Glutamatergic neuron (in vitro differentiated cells): ENCODE measurements at places on chromosomes 16 and 17.

- no peaks in the 10 kb centered on the region for H3K36me3 ChIP-seq
- DNase-seq, result no peak
- peaks cover 20% of the 10 kb centered on the region for H3K4me1 ChIP-seq
- peaks cover 14% of the 10 kb centered on the region for H3K27me3 ChIP-seq
- H3K27ac ChIP-seq, result peak overlapping the region; percentile 99
Measured at GRCh38 chr17:27296428-27296979, 2.6 kb downstream of the WSB1 start.

DNA sequence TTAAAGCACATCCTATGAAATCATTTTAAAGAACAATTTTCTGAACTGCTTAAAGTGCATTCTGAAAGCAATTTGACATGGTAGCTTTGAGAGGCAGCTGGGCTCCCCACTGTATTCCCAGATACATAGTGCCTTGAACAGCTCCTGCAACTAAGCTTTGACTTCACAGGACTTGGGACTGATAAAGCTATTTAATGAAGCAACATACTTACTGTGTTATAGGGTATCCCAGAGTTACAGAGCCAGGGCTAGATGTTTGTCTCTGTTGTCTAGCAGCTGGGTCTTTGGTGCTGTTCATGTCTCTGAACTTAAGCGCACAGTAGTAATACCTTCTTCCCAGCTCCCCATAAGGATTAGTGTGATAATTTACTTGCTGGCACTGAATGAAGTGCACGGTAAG is 862 bp downstream of the ACSM1 start:
- H3K27ac ChIP-seq, result no peak overlapping the region
- no peaks in the 10 kb centered on the region for H3K27me3 ChIP-seq
- no peak overlapping the region for H3K4me3 ChIP-seq
- DNase-seq, result no peak
- H3K4me1 ChIP-seq, result no peaks in the 10 kb centered on the region

DNA sequence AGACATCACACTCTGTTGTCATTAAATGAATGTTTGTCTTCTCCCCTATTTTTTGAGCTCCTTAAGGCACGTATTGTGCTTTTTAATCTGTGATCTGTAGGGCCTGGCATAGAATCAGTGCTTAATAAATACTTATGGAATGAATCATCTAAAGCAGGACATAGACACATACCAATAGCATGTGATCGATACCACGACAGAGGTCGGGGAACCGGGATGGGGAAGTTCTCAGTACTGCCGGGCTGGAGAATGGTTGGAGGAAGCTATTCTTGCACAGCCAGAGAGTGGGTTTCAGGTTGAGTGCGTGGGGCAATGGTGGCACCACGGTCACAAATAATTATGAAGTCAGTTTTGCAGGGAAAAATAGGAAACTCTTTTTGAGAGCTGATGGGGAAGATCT is 26.8 kb downstream of the NLRP1 start:
- no peaks in the 10 kb centered on the region for H3K36me3 ChIP-seq
- no peak overlapping the region for H3K27ac ChIP-seq
- H3K27me3 ChIP-seq, result no peaks in the 10 kb centered on the region

DNA sequence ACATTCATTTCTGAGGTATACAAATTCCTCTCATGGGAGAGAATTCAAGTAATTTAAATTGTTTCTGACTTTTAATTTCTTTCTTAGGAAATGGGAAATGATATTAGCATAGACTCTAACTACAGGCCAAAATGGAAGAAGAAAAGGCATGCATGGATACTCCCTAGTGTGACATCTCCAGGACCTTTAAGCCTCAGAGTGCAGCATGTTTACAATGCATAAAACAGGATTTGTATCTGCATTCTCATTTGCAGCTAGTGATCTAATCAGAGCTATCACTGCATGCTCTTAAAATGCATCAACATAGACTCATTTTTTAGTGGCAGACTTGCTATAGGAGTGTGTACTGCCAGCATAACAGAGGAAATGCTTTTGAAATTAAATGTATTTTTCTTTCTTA is 224.6 kb upstream of the GOT2 start:
- H3K4me1 ChIP-seq, result no peaks in the 10 kb centered on the region
- H3K36me3 ChIP-seq, result no peaks in the 10 kb centered on the region
- no peak overlapping the region for H3K4me3 ChIP-seq
- H3K27ac ChIP-seq, result no peak overlapping the region

- no peak for DNase-seq
- no peak overlapping the region for H3K4me3 ChIP-seq
- H3K27me3 ChIP-seq, result peaks cover 20% of the 10 kb centered on the region
Measured at GRCh38 chr17:79325709-79326430, 251.2 kb downstream of the ENGASE start.

DNA sequence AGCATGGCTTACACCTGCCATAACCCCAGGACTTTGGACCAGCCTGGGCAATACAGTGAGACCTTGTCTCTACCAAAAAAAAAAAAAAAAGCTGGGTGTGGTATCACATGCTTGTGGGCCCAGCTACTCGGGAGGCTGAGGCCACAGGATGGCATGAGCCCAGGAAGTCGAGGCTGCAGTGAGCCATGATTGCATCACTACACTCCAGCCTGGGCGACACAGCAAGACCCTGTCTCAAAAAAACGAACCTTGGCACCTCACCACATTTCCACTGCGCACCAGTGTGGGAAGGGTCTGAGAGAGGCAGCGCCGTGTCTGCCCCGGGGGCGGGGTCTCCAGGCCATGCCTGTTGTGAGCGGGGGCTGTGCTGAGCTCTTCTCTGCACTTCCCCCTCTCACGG is 6.3 kb downstream of the ACSF3 start:
- DNase-seq, result no peak
- H3K27ac ChIP-seq, result no peak overlapping the region
- no peaks in the 10 kb centered on the region for H3K36me3 ChIP-seq
- H3K4me1 ChIP-seq, result peaks cover 20% of the 10 kb centered on the region
- no peak overlapping the region for H3K4me3 ChIP-seq
- H3K27me3 ChIP-seq, result peaks cover 6% of the 10 kb centered on the region

GRCh38 chr17:55833306-55833705 is 82.5 kb downstream of the PCTP start:
- H3K27ac ChIP-seq, result no peak overlapping the region
- DNase-seq, result no peak
- no peaks in the 10 kb centered on the region for H3K36me3 ChIP-seq
- peaks cover 8% of the 10 kb centered on the region for H3K4me1 ChIP-seq

- H3K36me3 ChIP-seq, result peaks cover 6% of the 10 kb centered on the region
- H3K27ac ChIP-seq, result no peak overlapping the region
- no peaks in the 10 kb centered on the region for H3K4me1 ChIP-seq
- no peak for DNase-seq
- H3K4me3 ChIP-seq, result no peak overlapping the region
- H3K27me3 ChIP-seq, result no peaks in the 10 kb centered on the region
Measured at GRCh38 chr16:3356118-3356517, 429 bp downstream of the OR2C1 start.
